ENCODE measurements at places on chromosomes 2 and 18.

DNA sequence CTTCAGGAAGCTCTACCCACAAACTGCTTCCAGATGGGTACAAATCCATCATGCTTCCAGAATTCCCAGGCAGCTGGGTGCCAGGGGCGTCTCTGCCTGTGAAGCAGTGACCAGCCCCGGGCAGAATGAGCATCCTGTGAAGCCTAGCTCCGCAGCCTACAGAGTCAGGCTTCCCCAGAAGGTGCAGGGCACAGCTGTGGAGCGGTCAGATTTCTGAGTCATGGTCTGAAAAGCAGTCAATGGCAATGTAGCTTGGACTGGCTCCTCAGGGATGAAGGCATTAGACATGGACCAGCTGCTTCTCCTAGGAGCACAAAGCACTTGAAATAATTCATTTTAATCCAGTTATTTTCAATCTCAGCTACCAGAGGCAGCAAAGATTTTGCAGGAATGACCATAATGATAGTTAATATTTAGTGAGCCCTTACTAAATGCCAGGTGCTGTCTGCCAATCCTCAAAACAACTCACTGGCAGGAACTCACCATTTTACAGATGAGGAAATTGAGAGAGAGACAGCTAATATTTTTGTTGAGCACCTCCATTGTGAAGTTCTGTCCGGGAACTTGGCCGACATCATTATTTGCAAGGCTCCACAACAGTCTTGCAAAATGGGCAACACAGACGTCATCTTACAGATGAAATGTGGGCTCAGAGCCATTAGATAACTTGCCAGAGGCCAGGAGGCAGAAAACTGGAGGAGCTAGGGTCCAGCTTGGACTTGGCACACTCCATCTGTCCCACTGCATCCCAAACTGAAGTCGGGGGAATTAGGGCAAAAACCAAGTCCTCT lies 31.7 kb downstream of the ACMSD start:
- DNase-seq, result no peak

DNA sequence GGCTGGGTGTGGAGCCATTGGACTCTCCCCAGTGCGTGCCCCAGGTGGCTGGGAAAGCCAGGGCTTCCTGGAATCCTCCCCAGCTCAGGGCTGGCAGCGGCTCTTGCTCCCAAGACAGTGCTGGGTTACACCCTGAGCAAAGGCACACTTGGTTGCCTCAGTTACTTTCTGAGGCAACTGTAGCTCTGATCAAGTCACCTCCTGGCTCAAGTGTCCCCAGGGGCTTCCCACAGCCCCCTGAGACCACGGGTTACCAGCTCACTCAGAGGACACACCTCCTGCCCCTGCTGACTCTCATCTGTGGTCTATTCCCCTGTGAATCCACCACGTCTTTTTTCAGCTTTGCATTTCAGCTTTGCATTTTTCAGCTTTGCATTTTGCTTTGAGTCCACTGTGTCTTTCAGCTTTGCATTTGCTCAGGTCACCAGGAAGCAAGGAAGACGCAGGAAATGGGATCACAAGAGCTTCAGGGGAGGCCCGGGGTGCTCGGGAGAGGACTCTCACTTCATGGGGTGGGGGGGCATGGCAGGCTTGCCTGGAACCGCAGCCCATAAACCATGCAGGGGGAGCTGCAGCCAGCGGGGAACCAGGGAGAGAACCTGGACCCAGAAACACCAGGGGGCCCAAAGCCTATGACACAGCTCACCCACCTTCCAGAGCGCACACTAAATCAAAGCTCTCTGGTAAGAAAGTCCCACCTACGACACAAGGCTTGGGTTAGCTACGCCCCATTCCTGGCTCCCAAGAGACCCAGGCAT lies 138.0 kb upstream of the ASB18 start:
- DNase-seq, result no peak

GRCh38 chr2:112939425-112939824 lies 28.5 kb downstream of the IL37 start:
- no peak for DNase-seq

- DNase-seq, result no peak
These were observed 5.5 kb upstream of the NEMP2 start for GRCh38 chr2:190540048-190540447.

GRCh38 chr2:238458651-238459050 lies 31.9 kb downstream of the ASB1 start:
- DNase-seq, result no peak

DNA sequence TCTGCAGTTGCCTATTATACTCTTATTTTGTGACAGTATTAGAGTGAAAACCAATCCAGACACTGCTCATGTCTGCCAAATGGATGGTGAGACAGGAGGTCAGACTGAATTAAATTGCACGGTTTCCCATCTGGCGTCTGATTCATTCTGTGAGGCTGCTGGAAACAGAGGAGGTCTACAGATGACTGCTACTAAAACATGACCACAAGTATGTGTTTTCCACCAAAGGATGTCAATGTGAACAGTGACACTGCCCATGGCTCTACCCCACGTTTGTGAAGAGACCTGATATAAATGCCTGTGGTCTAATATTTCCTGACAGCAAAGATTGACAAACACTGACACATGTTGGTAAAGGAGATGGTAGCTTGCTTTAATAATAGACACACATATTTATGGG lies 104.3 kb upstream of the ST6GAL2 start:
- no peak for DNase-seq

GRCh38 chr18:2402084-2402483 lies 169.2 kb downstream of the METTL4 start:
- no peak for DNase-seq

DNA sequence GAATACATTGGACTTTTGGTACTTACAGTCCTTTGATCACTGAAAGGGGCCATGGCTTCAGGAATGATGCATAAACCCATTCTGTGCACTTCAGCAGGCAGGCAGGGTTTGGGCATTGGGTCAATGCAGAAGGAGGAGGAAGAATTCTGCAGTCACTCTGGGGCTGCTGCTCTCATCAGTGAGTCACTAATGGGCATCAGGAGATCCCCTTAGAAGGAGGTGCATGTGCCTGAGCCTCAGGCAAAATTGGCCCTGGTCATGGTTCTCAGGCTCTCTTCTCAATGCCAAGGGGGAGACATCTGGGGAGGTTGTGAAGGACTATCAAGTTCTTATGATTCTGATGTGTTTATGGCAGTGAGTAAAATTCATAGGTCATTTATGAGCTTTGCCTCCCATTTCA lies 52.0 kb upstream of the TNP1 start:
- no peak for DNase-seq

DNA sequence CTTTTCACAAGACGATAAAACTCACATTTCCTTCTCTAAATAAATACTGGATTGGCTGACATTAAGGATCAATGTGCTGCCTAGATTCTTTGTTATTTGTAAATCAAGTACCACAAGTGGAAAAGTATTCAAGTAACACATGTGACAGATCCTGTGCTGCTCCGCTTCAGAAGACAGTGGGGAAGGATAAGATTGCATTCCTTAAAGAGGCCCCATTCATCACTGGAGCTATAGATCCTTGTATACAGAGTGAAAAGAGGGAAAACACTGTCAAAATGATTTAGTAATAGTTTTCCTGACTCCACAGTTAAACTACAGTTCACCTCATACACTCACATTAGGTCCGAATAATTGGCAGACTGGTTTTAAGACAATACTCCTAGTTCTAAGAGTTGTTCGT lies 108.0 kb upstream of the CSRNP3 start:
- DNase-seq, result no peak

DNA sequence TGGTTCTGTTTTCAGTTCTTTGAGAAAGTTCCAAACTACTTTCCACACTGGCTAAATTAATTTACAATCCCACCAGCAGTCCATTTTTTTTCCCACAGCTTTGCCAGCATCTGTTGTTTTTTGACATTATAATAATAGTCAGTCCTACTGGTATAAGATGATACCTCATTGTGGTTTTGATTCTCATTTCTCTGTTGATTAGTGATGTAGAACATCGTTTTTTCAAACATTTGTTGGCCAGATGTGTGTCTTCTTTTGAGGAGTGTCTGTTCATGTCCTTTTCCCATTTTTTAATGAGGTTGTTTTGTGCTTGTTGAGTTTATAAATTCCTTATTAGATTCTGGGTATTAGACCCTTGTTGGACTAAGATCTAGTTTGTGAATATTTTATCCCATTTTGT lies 376.8 kb upstream of the NT5C1B start:
- no peak for DNase-seq

GRCh38 chr2:112482309-112483041 lies 519 bp downstream of the TTL start:
- DNase-seq, result no peak

- DNase-seq, result no peak
These were observed 67.3 kb downstream of the LIPG start for GRCh38 chr18:49628881-49629795.
